Calu3 (cell line): ENCODE measurements at places on chromosomes 1 and 21. TPM values are rescaled to one million over a fixed set of nuclear protein-coding genes. Genes with fewer than 3 reads are reported as not detected.

DNA sequence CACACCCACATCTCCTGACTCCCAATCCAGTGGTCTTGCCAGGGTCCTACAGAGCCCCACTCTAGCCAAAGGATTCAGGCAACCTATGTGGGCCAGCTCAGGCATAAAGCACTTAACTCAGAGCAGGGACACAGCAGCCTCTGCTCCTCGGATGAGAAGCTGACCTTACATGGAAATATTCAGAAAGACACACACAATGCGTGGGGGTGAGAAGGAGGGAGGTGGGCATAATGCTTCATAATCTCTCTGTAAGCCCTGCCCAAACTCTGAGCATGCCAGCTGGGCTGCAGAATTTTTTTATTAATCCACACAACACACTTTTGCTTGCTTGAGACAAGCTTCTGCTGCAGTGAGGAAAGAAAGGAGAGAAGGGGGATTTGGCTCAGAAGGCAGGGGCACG, 21.6 kb downstream of the KCND3 start:
- no peak for DNase-seq
- H3K27me3 ChIP-seq, result peaks cover 92% of the 10 kb centered on the region
- H3K36me3 ChIP-seq, result no peaks in the 10 kb centered on the region
- H3K4me3 ChIP-seq, result no peak overlapping the region
- H3K4me1 ChIP-seq, result no peaks in the 10 kb centered on the region
- H3K27ac ChIP-seq, result no peak overlapping the region

- H3K27me3 ChIP-seq, result no peaks in the 10 kb centered on the region
- DNase-seq, result no peak
- no peaks in the 10 kb centered on the region for H3K4me1 ChIP-seq
- H3K27ac ChIP-seq, result no peak overlapping the region
- no peak overlapping the region for H3K4me3 ChIP-seq
Measured at GRCh38 chr1:162974810-162975209, 94.4 kb upstream of the RGS4 start.

DNA sequence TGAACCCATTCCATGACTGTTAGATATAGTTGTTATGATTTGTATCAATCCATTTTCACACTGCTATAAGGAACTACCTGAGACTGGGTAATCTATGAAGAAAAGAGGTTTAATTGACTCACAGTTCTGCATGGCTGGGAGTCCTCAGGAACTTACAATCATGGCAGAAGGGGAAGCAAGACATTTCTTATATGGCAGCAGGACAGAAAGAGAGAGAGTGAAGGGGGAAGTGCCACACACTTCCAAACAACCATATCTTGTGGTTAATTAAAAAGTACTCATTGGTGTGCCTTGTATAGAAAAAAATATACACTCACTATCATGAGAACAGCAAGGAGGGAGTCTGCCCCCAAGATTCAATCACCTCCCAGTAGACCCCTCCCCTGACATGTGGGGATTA, 137.6 kb upstream of the NBPF11 start:
- no peak for DNase-seq
- H3K4me3 ChIP-seq, result no peak overlapping the region
- H3K36me3 ChIP-seq, result no peaks in the 10 kb centered on the region
- H3K4me1 ChIP-seq, result no peaks in the 10 kb centered on the region
- peaks cover 28% of the 10 kb centered on the region for H3K27me3 ChIP-seq

DNA sequence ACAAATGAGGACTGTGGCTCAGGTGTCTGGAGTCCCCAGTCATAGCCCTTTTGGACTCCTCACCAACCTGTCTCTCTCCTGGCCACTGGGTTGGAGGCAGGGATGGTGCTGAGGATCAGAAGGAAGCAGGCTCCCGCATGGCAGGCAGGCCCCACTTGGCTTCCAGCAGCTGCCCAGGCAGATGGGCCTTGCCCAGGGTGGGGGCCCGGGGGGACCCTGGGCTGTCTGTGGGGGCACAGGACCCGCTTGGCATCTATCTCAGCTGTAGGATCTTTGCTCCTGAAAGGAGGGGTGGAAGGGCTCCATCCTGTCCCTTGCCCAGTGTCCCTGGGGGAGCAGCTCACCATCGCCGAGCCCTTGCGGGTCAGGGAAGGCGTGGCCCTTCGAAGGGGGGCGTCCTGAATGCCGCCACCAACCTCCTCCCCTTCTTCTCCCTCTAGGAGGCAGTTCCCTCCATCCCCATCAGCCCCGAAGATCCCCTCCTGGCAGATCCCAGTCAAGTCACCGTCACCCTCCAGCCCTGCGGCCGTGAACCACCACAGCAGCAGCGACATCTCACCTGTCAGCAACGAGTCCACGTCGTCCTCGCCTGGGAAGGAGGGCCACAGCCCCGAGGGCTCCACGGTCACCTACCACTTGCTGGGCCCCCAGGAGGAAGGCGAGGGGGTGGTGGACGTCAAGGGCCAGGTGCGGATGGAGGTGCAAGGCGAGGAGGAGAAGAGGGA, 154.5 kb downstream of the PEX14 start:
- no peak overlapping the region for H3K4me3 ChIP-seq
- H3K4me1 ChIP-seq, result no peaks in the 10 kb centered on the region
- no peak overlapping the region for H3K27ac ChIP-seq
- H3K27me3 ChIP-seq, result no peaks in the 10 kb centered on the region
- H3K36me3 ChIP-seq, result peaks cover 4% of the 10 kb centered on the region
- no peak for DNase-seq

- H3K4me3 ChIP-seq, result no peak overlapping the region
- no peaks in the 10 kb centered on the region for H3K4me1 ChIP-seq
- DNase-seq, result no peak
- H3K27ac ChIP-seq, result no peak overlapping the region
- peaks cover under 1% of the 10 kb centered on the region for H3K27me3 ChIP-seq
- no peaks in the 10 kb centered on the region for H3K36me3 ChIP-seq
Measured at GRCh38 chr1:31208361-31208945, 31.2 kb downstream of the NKAIN1 start.

- H3K36me3 ChIP-seq, result peaks cover 14% of the 10 kb centered on the region
- peaks cover 22% of the 10 kb centered on the region for H3K4me1 ChIP-seq
- DNase-seq, result no peak
- no peak overlapping the region for H3K4me3 ChIP-seq
Measured at GRCh38 chr1:67735206-67735605, 50.2 kb downstream of the GADD45A start.

- DNase-seq, result peak; percentile 80
- H3K27me3 ChIP-seq, result no peaks in the 10 kb centered on the region
Measured at GRCh38 chr1:204258213-204259115, 44.7 kb upstream of the GOLT1A start.

KMO gene
- 0.85 TPM in 1 of 2 replicates, not detected in the other for total RNA-seq

FABP3 gene
- not detected in 2 replicates for total RNA-seq

PGLYRP3 gene
- not detected in 2 replicates for total RNA-seq

SLC35F3 gene
- total RNA-seq, result 0.54 and 0.66 TPM in 2 replicates

HEYL gene
- 0.09 and 0.27 TPM in 2 replicates for total RNA-seq
